ENCODE measurements at places on chromosomes 6 and 20.
A peak's percentile ranks its signal among the peaks of the same experiment; 100 is the strongest.

- DNase-seq, result no peak
Measured at GRCh38 chr6:34102099-34102656, 43.7 kb downstream of the GRM4 start.

DNA sequence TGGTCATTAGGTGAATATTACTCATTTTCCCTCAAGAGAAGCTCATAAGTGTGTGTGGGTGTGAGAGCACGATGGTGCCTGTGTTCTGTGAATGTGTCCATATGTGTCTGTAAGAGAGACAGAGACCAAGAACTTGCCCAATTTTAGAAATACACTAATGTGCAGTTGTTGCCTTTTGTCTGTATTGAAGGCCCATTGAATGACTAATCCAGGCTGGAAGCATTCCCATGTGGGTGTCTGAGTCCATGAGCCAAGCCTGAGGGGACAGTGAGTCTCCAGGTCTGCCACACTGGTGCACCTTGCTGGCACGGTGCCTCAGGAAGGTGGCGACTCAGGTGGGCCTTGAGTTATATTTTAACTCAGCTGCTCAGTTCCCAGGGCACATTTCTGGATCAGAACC, 25.5 kb upstream of the ASXL1 start:
- DNase-seq, result peak; percentile 14

- DNase-seq, result no peak
Measured at GRCh38 chr6:14765721-14766390, 480.0 kb upstream of the JARID2 start.

- no peak for DNase-seq
Measured at GRCh38 chr6:39214846-39215639, 14.2 kb downstream of the KCNK5 start.

Data from activated CD4-positive, alpha-beta T cell treated with anti-CD3 and anti-CD28 coated beads for 48 hours (primary cell).